ENCODE measurements at places on chromosomes 5 and 9.

DNA sequence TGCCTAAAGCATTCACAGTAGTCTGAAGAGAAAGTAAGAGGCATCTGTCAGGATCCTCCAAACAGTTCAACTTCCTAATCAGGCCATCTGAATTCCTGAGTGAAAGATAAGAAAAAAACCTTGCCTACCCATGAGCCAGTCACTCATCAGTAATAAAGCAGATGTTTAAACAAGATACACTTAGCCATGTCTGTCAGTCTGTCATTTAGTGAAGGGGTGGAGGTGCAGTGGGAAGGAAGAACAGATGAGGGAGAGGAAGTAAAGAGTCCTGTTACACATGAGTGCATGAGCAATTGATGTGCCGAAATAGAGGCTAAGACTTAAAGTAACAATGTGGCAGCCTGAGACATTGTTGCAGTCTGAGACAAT lies 29.9 kb upstream of the DMRTA1 start:
- DNase-seq, result no peak

DNA sequence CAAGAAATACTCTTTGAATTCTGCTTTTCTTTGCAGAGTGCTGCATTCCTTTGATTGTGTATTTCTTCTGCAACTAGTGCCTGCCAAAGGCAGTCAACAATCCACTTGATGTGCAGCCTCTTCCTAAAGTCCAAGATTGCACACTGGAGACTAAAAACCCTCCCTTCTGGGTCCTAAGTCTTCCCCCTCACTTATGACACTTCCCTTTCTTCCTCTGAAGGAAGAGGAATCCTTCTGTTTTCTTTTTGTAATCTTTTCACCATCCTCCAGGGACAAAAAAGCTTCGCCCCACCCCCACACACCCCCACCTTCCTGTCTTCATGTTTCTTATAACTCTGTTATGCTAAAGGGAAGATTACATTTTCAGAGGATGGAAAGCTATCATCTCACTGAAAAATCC lies 39.9 kb downstream of the WDR36 start:
- DNase-seq, result no peak

DNA sequence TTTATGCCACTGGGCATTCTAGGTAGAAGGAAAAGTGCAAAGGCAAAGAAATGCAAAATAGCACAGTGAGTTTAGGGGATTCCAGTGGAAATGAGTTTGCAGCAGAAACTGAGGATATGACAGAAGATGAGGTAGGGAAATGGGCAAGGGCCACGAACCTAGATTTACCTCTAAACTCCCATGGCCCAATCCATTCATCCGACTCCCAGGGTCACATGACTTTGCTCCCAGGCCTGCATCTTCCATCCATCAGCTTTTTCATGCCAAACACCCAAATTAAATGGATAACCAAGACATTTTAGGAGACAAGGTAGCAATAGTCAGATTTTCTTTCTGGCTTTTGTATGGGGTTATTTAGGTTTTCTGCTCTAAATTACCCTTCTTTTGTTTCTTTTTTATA lies 22.2 kb upstream of the FABP6 start:
- no peak for DNase-seq

- no peak for DNase-seq
Measured at GRCh38 chr5:124810396-124811006, 64.1 kb upstream of the ZNF608 start.

Data from activated CD4-positive, CD25-positive, alpha-beta regulatory T cell treated with anti-CD3 and anti-CD28 coated beads, Interleukin-2, amount 50 U/mL, for 72 hours (primary cell).